ENCODE measurements at places on chromosomes 2 and 18.

GRCh38 chr2:12675352-12675795 lies 41.4 kb upstream of the TRIB2 start:
- DNase-seq: peak; percentile 24

DNA sequence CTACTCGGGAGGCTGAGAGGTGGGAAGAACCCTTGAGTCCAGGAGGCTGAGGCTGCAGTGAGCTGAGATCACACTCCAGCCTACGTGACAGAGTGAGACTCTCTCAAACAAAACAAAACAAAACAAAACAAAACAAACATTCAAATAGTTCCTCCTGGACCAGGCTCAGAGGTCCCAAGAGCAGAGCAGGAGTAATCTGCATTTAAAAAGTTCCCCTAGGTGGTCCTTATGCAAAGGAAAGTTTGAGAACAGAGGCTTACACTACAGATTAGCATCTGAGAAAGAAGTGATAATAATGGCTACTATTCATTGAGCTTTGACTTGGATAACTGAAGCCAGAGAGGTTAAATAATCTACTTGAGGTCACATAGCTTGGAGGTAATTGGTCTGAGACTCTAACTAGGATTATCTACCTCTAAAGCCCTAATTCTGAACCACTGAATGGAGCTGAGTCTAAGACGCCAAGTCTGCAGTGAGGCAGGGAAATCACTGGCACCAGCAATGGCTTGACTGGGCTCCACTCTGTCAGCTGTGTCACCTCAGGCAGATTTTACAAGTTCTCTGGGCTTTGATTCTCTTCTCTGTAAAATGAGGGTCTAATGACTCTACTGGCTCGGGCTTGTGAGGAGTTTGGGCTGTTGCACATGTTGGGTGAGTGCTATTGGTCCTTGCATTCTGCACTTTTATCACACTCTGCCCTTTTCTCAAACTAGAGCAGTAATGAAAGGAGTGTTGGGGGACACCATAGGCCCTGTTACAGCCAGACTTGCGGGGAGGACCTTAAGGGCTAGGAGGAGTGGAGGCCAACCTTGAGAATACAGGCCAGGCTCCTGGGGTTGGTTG lies 29.2 kb upstream of the DLX2 start:
- DNase-seq: no peak

DNA sequence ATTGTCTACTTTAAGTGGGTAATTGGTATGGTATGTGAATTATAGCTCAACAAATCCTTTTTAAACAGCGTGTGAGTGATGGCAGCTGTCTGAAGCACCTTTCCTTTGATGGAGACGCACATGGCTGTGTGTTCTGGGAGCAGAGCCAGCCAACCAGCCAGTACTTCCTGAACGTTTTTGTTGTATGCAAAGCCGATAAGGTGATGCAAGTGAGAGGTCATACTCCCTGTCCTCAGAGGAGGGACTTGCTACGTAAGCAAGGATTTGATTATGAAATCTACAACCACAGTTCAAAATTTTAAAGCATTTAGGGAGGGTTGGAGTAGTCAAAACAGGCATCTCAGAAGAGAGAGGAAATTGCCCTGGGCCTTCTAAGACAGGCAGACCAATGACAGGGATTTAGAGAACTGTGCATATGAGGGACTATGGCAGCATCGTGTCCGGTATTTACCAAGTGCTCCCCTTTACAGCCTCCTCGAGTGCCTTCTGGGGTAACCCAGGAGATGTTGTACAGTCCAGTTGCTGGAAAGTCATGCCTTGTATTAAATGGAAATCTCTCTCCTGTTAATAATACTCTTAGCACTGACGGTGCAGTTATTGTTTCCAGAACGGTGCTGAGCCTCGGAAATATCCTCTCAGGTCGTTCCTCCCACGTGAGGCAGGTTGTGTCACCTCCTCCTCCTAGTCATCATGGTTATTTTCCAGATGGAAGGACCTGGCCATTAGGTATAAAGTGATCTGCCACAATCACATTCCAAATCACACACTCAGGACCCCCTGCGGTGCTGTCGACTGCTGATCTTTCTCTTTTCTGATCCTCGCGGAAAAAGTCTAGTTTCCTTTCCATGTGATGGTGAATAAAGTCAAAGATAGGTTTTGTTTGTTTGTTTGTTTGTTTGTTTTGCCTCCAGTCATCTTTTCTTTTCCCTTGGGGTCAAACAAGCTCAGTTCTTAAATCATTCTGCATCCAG lies 28.4 kb downstream of the ARHGEF4 start:
- DNase-seq: peak; percentile 68

GRCh38 chr2:43269706-43270105 lies 43.3 kb upstream of the ZFP36L2 start:
- peak; percentile 85 for DNase-seq

DNA sequence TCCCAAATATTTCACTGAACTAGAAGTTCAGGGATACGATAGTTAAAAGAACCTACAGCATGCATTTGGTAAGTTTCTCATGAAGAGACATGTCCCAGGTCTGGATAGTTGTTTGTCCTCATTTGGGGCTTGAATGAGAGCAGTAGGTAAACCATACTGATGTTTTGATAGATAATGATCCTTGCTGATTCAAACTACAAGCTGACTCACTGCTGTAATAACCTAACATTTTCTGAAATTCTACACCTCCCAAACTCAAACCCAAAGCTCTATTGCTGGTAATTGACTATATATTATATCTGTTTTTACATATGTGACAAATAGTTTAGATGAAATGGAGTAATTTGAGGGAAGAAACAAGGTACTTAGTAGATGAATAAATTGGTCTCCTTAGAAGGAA lies 154.1 kb upstream of the BOD1L2 start:
- DNase-seq: peak; percentile 13

DNA sequence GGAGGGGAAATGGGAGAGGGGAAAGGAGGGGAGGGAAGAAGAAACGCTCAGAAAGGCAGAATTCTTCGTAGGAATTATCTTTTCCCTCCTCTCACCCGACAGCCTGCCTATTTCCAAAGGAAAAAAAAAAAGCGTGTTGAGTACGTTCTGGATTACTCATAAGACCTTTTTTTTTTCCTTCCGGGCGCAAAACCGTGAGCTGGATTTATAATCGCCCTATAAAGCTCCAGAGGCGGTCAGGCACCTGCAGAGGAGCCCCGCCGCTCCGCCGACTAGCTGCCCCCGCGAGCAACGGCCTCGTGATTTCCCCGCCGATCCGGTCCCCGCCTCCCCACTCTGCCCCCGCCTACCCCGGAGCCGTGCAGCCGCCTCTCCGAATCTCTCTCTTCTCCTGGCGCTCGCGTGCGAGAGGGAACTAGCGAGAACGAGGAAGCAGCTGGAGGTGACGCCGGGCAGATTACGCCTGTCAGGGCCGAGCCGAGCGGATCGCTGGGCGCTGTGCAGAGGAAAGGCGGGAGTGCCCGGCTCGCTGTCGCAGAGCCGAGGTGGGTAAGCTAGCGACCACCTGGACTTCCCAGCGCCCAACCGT lies at the start of gene GAD1:
Gene GAD1 (plus strand): TSS at position 384 of the 589 bp plus-strand sequence. CDS start 1,705 bp downstream, outside the sequence.
- peak; percentile 67 for DNase-seq

- DNase-seq: no peak
Measured at GRCh38 chr2:178550352-178550751, 70.1 kb downstream of the PLEKHA3 start.

- no peak for DNase-seq
Measured at GRCh38 chr18:8374676-8375075, 234.6 kb upstream of the RAB12 start.
